ENCODE measurements at places on chromosomes 16 and 17.
A peak's percentile ranks its signal among the peaks of the same experiment; 100 is the strongest.

DNA sequence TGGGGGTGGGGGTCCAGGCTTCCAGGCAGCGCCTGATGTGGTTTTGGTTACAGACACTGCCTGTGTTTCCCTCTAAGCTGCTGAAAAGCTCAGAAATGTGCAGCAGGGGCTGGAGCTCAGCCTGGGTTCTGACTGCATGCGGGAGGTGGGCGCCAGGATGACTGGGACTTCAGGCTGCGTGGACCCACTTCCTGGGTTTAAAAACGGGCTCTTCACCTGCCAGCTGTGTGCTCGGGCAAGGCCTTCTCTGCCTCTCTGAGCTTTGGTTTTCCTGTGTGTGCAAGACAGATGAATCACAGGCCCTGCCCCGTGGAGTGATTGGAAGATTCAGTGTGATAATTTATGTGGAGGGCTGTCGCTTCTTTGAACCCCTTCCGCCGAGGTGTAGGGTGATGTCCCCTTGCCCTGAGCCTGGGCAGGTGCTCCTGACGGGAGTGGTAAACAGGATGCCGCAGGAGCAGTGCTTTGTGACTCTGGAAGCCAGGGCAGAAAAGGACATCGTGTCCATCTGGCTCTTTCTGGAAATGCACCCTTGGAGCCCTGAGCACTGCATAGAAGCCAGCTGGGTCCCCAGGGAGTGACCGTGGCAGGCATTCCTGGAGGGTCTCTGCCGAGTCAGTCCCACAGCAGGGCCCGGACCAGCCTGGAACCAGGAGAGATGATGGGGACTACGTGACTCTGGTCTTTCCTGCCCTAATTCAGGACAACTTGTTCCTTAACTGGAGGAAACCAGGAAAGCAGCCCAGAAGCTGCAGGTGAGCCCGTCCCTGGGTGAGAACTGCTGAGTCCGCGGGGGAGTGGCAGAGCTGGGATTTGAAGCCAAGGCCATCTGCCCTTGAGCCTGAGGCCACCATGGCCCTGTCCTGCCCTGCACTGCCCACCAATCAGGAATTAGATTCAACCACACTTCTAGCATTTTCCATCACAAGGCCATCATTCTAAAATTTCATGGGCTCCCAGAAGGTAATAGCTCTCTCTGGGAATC is 28.5 kb upstream of the SLC7A5 start:
- DNase-seq: no peak

DNA sequence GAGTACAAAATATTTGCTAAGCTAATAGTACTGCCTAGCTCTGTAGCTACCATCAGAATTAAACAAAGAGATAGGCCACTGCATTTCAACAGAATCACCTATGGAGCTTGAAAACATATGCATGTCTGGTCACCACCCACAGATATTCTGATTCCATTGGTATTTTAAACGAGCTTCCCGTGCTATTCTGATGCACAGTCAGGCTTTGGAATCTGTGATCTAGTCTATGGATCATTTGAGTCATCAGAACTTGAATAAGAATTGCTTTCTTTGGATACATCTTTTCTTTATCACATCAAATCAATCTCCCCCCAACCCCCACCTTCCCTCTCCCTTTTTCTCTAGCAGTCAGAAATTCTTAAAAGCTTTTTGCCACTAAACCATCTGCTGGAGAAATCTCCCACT is 124.7 kb downstream of the NPIPB5 start:
- DNase-seq: no peak

DNA sequence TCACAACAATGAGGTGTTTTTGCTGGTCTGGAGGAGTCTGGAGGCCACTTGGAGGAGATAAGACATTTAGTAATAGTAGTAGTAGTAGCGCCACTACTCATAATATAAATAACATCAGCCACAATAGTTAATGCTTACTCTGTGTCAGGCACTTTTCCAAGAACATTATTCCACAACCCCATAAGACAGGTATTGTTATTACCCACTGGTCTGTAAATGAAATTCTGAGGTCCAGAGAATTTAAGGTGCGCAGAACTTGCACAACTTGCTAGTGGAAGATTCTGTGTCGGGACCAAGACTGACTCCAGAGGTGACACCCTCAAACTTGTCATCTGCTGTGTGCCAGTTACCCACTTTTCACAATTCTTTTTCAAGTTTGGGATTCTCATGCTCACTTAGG is 106.5 kb downstream of the MRM1 start:
- no peak for DNase-seq

DNA sequence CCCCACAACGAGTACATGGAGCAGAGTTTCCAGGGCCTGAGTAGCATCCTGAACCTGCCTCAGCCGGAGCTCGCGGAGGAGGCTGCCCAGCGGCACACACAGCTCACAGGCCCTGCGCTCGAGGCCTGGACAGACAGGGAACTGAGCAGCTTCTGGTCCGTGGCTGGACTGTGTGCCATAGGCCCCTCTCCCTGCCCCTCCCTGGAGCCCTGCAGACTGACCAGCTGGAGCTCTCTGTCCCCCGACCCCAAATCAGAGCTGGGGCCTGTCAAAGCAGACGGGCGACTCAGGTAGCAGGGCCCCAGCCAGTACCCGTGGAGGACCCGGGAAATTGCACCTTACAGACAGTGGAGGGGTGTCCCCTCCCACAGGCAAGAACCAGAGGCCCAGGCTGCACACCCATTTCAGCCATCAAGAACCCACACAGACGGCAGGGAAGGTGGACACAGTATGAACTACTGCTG is 13.0 kb downstream of the MRPL27 start:
- DNase-seq: no peak

DNA sequence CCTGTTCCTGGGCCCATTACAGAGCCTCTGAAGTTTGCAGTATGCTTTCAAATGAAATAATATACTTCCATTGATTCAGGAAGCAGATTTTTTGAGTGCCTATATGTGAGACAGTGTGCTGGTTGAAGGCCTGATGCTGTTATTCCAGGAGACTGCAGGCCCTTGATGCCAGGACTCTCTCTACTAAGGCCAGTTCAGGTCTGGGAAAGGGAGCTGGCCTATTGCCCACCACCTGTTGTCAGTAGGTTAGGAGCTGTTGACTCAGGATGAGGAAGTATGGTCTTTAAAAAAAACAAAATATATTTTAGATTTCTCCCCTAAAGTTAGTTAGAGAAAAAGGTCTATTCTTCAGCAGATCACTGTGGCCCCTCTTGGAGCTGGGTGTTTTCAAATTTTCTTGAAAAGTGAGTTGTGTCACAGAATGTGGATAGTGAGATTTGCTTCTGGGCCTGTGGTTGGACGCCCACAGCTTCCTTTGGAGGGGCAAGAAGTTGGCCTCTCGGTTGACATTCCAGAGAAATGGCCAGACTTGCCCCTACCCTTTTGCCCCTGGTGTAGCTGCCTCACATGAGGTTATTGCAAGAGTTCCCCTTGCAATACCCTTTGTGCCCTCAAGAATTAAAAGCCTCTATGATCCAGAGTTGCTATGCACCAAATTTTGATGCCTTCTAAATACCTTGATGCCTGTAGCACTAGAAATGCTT is 7.9 kb downstream of the ESRP2 start:
- no peak for DNase-seq

- no peak for DNase-seq
Observed at GRCh38 chr16:58034128-58034685, 8.7 kb downstream of the MMP15 start.

DNA sequence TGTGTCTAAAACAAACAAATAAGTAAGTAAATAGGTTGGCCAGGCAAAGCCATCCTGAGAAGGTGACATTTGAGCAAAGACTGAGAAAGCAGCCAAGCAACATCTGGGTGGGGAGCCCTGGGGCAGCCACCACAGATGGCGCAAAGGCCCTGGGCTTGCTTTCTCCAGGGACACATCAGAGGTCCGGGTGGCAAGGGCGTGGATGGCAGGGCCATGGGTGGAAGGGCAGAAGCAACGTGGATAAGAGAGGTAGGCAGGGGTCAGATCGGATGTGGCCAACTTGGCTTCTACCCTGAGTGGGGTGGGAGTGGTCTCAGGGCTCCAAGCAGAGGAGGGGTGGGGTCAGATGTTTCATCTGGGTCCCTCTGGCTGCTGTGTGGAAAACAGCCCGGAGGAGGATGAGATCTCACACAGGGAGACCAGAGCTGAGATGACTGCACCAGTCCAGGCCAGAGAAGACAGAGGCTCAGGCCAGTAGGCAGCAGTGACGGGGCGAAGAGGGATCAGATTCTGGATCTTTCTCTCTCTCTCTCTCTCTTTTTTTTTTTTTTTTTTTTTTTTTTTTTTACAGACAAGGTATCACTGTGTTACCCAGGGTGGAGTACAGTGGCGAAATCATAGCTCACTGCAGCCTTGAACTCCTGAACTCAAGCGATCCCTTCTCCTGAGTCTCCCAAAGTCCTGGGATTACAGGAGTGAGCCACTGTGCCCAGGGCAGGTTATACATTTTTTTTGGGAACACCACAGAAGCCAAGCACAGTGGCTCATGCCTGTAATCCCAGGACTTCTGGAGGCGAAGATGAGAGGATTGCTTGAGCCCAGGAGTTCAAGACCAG is 6.1 kb upstream of the SPN start:
- DNase-seq: no peak

DNA sequence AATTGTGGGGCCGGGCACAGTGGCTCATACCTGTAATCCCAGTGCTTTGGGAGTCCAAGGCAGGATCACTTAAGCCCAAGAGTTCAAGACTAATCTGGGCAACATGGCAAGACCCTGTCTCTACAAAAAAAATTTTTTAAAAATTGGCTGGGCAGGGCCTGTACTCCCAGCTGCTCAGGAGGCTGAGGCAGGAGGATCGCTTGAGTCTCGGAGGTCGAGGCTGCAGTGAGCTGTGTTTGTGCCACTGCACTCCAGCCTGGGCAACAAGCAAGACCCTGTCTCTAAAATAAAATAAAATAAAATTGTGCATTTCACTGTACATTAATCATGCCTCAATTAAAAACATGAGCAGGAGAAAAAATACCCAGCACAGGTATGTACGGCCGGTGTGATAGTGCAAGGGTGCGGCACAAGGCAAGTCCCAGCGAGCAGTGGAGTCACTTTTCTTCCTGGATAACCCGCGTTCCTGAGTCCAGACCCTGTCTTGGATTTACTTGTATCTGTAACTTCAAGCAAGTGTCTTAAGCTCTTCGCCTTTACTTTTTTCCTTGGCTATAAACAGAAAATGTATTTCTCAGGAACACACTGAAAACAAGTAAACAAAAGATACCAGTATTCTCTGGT is 11.4 kb downstream of the ZDHHC7 start:
- DNase-seq: no peak

DNA sequence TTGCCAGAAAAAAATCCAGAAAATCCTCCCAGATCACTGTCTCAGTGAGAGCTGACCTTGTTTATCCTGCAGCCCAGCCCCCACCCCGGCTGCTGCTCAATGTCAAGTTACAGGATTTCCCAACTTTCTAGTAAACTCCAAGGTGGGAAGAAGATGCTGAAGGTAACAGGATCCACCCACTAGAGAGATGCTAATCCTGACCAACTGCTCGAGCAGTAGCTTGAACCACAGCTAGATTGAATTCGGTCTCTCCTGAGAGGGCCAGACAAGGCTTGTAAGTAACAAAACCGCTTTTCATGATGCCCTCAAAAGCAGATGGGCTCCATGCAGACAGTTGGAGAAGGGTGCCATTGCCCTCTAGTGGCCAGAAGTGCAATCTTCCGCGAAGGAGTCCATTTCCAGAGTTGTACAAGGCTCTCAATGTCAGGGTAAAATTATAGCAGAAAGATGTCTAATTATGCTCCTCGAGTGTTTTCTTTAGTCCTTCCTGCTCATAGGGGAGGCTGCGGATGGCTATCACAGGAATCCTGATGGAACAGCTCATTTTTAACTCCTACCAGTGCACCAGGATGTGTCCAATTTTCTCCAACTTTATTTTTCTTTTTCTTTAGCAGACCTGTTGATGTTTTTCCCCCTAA is 3.9 kb downstream of the CDH11 start:
- DNase-seq: peak; percentile 89

DNA sequence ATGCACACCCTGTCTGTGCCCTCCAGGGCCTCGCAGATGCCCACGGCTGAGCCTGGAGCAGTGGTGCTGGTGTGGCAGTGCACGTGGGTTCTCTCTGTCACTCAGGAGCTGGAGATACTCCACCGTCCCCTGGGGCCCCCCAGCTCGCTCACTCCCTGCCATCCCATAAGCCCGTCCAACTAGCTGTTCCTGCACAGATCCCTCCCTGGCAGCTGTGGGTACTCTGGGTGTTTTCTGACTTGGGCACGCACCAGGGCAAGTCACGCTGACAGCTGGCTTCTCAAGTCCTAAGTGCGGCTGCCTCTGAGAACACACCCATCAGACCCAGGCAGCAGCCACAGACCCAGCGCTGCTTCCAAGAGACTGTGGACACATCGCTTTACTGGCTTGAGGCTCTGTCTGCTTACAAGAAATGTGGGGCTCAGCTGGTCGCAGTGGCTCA is 25.4 kb upstream of the ITGB4 start:
- no peak for DNase-seq

DNA sequence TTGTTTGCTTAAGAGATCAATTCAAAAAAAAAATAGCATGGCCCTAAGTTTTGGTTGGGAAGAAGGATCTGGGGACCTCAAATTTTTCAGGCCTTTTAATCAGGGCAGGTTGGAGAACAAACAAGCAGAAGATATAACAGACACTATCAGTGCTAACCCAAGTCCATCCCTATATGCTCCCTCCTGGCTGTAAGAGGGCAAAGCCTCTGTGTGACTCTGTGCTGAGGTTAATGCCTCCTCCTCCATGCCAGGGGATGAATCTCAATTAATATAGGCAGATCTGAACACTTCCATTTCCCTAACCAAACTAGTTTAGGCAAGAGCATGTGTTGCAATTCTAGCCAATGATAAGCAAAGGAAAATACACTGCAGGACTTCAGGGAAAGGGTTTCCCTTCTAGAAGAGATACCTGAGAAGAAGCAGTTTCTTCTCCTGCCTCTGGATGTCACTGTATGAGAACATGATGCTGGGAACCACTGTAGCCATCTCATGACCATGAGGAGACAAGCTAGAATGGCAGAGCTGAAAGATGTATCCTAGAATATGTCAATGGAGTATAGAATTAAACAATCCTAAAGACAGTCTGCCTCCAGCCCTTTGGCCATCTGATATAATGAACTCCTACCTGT is 76.0 kb downstream of the CHD9NB start:
- DNase-seq: peak; percentile 22

- no peak for DNase-seq
Observed at GRCh38 chr17:18066866-18067265, 20.9 kb upstream of the DRG2 start.

- DNase-seq: no peak
Observed at GRCh38 chr17:27862840-27863239, 30.3 kb downstream of the LYRM9 start.

- no peak for DNase-seq
Observed at GRCh38 chr17:33976831-33977230, 278.3 kb upstream of the CCL2 start.

- no peak for DNase-seq
Observed at GRCh38 chr17:37051833-37052232, 103.1 kb downstream of the AATF start.

- DNase-seq: no peak
Observed at GRCh38 chr16:23343643-23344612, 41.8 kb downstream of the SCNN1B start.

GRCh38 chr16:18782697-18783429 is 7.3 kb downstream of the RPS15A start:
- DNase-seq: no peak

GRCh38 chr16:2529061-2529931 is 1.9 kb downstream of the CEMP1 start:
- no peak for DNase-seq

- peak; percentile 58 for DNase-seq
Observed at GRCh38 chr17:39740357-39741111, 2.8 kb downstream of the GRB7 start.
